ENCODE measurements at places on chromosomes 13 and 19. TPM values are rescaled to one million over a fixed set of nuclear protein-coding genes. Genes with fewer than 3 reads are reported as not detected.
A peak's percentile ranks its signal among the peaks of the same experiment; 100 is the strongest.

DNA sequence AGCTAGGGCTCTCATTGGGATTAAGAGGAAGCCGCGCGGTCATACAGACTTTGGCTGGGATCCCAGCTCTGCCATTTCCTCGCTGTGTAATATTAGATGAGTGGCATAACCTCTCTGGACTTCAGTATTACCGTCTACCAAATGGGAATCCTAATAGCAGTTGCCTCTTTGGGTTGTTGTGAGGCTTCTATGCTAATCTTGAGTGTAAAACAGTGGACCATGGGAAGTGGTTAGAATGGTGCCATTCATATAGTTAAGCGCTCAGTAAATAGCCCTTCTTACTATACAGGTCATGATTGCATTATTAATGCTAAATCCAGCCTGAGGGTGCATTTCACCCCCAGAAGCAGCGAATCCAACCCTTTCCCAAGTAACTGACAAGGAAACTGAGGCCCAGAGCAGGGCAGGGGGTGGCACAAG is 566 bp upstream of the OPA3 start:
- H3K36me3 ChIP-seq = peaks cover 6% of the 10 kb centered on the region
- H3K27me3 ChIP-seq = peaks cover 8% of the 10 kb centered on the region
- DNase-seq = no peak
- H3K4me3 ChIP-seq = peak overlapping the region; percentile 89

GRCh38 chr13:100602493-100603111 is 14.0 kb upstream of the GGACT start:
- H3K4me3 ChIP-seq = no peak overlapping the region
- no peaks in the 10 kb centered on the region for H3K27me3 ChIP-seq
- H3K4me1 ChIP-seq = no peaks in the 10 kb centered on the region
- peaks cover 4% of the 10 kb centered on the region for H3K36me3 ChIP-seq
- no peak overlapping the region for H3K27ac ChIP-seq
- DNase-seq = no peak

- no peak for DNase-seq
- H3K27ac ChIP-seq = no peak overlapping the region
- no peak overlapping the region for H3K4me3 ChIP-seq
- peaks cover 5% of the 10 kb centered on the region for H3K36me3 ChIP-seq
- peaks cover 34% of the 10 kb centered on the region for H3K4me1 ChIP-seq
- H3K27me3 ChIP-seq = no peaks in the 10 kb centered on the region
These were observed 2.6 kb upstream of the DOHH start for GRCh38 chr19:3503036-3503572.

DNA sequence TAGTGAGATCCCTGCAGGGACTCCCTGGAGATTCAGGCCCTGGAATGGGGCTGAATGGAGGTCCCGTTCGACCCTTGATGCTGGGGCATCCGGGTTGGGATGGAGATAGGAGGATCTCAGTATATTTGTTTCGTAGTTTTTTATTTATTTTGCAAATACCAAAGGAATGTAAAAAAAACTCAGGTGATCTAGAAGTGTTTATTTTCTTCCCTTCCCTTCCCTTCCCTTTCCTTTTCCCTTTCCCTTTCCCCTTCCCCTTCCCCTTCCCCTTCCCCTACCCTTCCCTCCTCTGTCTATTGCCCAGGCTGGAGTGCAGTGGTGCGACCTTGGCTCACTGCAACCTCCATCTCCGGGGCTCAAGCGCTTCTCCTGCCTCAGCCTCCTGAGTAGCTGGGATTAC is 4.5 kb downstream of the GTPBP3 start:
- peaks cover 13% of the 10 kb centered on the region for H3K4me1 ChIP-seq
- DNase-seq = no peak
- H3K27ac ChIP-seq = no peak overlapping the region
- H3K4me3 ChIP-seq = no peak overlapping the region
- no peaks in the 10 kb centered on the region for H3K27me3 ChIP-seq

DNA sequence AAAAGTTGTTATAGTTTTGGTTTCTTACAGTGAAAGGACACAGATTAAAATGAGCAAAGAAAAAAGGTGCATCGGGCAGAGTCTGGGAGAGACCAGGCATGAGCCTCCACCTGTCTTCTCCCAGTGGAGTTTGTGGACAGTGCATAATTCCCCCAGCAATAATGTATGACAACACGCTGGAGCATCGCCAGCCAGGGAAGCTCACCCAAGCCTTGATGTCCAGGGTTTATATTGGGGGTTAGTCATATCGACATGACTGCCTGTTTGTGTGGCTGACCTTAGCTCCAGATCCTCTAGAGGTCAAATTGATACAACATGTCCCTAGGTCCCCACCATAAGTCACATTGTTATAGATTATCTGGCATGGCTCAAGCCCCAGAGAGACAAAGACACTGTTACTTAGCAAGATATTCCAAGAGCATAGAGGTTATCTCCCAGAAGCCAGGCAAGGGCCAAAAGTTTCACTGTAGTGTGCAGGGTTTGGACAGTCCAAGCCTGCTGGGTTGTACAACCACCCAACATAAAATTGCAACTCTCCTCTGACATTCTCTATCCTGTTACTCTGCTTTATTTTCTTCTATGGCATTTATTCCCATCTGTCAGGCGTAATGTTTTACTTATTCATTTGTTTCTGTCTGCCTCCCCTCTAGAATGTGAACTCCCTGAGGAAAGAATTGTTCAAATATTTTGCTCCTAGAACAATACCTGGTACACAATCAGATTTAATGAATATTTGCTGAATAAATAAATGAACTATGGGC is 5.6 kb upstream of the KLK13 start:
- DNase-seq = no peak
- H3K36me3 ChIP-seq = no peaks in the 10 kb centered on the region
- H3K4me3 ChIP-seq = no peak overlapping the region
- peaks cover 3% of the 10 kb centered on the region for H3K4me1 ChIP-seq
- H3K27ac ChIP-seq = no peak overlapping the region

- DNase-seq = no peak
- no peak overlapping the region for H3K4me3 ChIP-seq
- H3K36me3 ChIP-seq = peaks cover 1% of the 10 kb centered on the region
- H3K4me1 ChIP-seq = peaks cover 1% of the 10 kb centered on the region
These were observed 3.0 kb downstream of the LATS2 start for GRCh38 chr13:21058361-21058760.

DNA sequence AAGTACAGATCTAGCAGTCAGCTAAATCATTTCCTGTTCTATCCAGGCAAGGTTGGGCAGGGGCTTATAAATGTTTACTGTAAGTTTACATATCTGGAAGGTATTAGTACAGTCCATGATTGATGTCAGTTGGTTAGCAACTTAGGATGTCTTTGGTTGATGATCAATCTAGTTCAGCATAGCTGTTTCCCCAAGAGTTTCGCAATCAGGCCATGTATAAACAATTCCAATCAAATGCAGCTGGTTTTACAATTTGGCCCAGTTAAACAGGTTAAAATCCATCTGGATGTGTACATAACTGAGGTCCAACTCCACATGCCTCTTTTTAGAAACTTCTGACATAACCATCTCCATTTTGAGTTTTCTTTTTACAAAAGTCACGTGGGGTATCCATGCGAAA is 6.9 kb downstream of the ZNF221 start:
- no peak overlapping the region for H3K27ac ChIP-seq
- no peak for DNase-seq
- no peaks in the 10 kb centered on the region for H3K4me1 ChIP-seq
- H3K36me3 ChIP-seq = peaks cover 5% of the 10 kb centered on the region
- H3K27me3 ChIP-seq = no peaks in the 10 kb centered on the region

DNA sequence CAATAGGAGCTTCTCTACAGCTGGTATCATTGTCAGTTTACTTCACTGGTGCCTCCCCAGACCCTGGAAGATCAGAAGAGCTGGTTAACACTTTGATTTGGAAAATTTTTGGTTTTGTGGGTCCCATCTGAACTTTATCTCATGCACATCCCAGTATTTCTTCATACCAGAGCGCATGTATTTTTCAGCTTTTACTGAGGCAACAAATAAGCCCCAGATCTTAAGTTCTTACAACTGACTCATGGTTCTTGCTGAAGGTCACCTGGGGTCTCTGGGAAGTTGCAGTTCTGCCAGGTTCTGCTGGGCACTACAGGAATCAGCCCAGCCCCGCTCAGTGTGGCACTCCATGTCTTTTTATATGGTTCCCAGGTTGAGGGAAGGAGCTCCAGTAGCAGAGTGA is 1249.9 kb downstream of the EFNB2 start:
- H3K27me3 ChIP-seq = no peaks in the 10 kb centered on the region
- no peaks in the 10 kb centered on the region for H3K36me3 ChIP-seq
- H3K4me3 ChIP-seq = no peak overlapping the region
- no peak overlapping the region for H3K27ac ChIP-seq

GRCh38 chr13:57630661-57631595 is 616 bp upstream of the PCDH17 start:
- peaks cover 10% of the 10 kb centered on the region for H3K36me3 ChIP-seq
- peaks cover 48% of the 10 kb centered on the region for H3K4me1 ChIP-seq
- peak overlapping the region; percentile 57 for H3K4me3 ChIP-seq
- peak; percentile 44 for DNase-seq
- H3K27ac ChIP-seq = no peak overlapping the region
- peaks cover 67% of the 10 kb centered on the region for H3K27me3 ChIP-seq

DNA sequence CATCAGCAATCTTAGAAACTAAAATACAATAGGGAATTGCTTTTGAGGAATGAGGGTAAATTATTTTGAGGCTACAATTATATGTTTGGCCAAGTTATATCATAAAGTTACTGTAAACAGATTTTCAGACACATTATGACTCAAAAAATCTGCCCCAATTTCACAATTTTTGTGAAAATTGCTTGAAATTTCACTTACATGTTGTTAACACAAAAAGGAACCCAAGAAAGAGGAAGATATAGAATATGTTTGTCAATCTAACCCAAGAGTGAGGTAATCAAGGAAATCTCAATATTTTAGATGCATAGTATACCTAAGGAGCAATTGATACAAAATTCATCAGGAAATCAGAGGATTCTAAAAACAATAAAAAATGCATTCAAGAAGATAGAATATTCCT is 73.9 kb upstream of the FNDC3A start:
- no peak for DNase-seq
- peaks cover 4% of the 10 kb centered on the region for H3K4me1 ChIP-seq
- H3K27ac ChIP-seq = no peak overlapping the region

DNA sequence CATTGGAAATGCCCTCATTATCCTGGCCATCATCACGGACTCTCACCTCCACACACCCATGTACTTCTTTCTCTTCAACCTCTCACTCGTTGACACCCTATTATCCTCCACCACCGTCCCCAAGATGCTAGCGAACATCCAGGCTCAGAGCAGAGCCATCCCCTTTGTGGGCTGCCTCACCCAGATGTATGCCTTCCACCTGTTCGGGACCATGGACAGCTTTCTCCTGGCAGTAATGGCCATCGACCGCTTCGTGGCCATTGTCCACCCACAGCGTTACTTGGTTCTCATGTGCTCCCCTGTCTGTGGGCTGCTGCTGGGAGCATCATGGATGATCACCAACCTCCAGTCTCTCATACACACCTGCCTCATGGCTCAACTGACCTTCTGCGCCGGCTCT is 5.2 kb downstream of the OR1I1 start:
- no peak overlapping the region for H3K4me3 ChIP-seq
- peaks cover 14% of the 10 kb centered on the region for H3K27me3 ChIP-seq
- no peak overlapping the region for H3K27ac ChIP-seq
- no peak for DNase-seq

DNA sequence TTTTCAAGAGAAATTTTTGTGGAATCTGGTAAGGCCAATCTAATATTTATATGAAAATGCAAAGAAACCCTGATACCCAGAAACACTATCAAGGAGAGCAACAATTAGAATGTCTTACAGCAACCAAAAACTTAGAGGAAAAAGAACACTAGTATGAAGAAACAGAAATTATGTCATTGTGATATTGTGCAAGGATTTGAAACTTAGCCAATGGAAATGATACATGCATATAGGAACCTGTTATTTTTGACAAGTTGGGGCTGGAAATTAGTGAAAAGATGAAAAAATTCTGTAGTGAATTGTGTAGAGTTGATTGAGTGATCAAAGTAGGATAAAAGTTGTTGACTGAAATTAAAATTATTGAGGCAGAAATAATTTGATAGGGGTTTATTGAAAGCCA is 792.6 kb upstream of the SLITRK6 start:
- H3K36me3 ChIP-seq = peaks cover 2% of the 10 kb centered on the region
- no peak overlapping the region for H3K4me3 ChIP-seq
- no peak overlapping the region for H3K27ac ChIP-seq

DNA sequence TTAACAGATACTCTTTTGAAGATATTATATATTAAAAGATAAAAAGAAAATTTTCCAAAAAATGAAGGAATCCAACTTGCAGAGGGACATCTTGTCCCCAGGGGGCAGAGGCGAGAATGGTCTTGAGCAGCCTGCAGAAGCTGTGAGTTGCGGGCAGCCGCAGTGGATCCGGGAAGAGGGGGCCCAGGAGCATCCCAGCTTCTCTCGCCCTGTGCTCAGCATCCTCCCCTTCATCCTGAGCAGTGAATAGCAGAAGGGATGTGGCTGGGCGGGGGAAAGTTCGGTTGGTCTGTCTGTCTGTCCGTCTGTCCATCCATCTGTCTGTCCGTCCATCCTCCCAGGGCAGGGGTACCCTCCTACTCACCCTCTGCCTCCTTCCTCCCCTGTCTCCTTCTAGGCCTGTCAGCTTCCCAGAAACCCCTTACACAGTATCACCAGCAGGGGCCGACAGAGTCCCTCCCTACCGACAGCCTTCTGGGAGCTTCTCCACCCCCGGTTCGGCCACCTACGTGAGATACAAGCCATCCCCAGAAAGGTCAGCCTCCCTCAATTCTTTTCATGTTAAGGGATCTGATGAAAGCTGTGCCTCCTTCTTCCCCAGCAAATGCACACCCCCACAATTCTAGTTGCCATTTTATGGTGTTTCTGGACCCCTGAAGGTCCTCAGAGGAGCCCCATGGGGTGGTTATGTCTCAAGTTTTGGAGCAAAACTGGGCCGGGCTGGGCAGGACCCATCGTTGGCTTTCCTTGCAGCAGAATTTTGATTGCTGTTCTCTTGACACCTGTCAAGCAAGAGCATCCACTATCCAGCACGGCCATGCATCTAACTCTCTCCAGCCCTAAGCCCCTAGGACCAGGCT is 81.6 kb downstream of the DPF1 start:
- H3K27me3 ChIP-seq = no peaks in the 10 kb centered on the region
- peaks cover 4% of the 10 kb centered on the region for H3K36me3 ChIP-seq
- no peak overlapping the region for H3K4me3 ChIP-seq
- no peak overlapping the region for H3K27ac ChIP-seq
- DNase-seq = peak; percentile 67

Gene KLF1
- total RNA-seq = 0.17 TPM

DNA sequence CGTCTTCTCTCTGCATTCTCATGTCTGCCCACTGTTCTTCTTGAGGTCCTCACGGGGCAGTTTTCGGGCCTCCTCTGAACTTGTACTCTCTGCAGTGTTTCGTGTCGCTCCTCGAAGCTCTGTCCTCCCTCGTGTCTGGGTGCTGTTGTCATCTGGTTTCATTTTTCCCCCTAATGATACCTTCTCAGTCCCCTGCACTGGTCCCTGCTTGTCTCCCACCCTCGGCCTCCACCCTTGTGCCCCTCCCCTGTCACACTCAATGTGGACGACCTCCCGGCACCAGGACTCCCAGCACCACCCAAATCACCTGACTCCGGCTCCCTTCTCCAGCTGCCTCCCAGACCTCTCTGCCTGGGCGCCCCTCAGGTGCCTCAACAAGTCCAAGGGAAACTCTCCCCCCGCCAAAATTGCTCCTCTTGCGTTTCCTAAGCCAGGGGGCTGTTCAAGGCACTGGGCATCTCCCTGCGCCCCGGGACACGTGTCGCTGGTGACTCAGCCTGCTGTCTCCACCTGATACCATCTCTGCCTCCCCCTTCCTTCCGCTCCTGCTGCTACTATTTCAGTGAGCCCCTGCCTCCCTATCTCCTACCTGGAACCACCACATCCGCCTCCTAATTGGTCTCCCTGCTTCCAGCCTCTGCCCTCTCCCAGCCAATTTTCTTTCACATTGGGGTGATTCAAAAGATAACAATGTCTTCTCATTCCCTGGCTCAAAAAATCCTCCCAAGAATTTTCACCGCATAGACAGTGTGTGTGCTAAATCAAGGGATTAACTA is 49.5 kb downstream of the RFX2 start:
- peak overlapping the region; percentile 5 for H3K27ac ChIP-seq
- H3K36me3 ChIP-seq = no peaks in the 10 kb centered on the region
- DNase-seq = peak; percentile 60
